GM04504 (cell line): ENCODE measurements at places on chromosomes 5 and 9.
A peak's percentile ranks its signal among the peaks of the same experiment; 100 is the strongest.

GRCh38 chr9:14314929-14315874 is 1.3 kb upstream of the NFIB start:
- DNase-seq = no peak

DNA sequence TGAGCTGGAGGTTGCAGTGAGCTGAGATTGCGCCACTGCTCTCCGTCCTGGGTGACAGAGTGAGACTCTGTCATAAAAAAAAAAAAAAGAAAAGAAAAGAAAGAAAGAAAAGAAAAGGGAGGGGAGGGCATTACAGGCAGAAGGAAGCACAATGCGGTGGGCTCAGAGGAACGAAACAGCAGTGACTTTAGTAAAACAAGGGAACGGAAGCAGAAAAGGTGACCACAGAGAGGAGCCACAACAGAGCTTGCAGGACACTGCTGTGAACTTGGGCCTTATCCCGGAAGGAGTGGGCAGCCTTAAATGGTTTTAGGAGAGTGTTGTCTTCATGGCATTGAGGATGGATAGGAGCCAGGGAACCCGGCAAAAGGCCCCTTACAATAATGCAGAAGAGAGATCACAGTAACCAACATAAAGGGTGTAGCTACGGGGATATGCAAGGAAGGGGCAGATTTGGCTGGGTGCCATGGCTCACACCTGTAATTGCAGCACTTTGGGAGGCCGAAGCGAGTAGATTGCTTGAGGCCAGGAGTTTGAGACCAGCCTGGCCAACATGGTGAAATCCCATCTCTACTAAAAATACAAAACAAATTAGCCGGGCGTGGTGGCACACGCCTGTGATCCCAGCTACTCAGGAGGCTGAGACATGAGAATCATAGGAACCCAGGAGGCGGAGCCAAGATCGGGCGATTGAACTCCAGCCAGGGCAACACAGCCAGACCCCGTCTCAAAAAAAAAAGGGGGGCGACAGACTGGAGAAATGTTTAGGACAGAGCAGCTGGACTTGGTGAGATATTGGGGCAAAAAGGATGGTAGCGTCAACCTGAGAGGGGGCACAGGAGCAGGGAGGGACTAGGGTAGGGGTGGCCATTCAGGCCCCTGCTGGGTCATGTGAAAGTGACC is 83.9 kb upstream of the ZBTB43 start:
- DNase-seq = no peak

DNA sequence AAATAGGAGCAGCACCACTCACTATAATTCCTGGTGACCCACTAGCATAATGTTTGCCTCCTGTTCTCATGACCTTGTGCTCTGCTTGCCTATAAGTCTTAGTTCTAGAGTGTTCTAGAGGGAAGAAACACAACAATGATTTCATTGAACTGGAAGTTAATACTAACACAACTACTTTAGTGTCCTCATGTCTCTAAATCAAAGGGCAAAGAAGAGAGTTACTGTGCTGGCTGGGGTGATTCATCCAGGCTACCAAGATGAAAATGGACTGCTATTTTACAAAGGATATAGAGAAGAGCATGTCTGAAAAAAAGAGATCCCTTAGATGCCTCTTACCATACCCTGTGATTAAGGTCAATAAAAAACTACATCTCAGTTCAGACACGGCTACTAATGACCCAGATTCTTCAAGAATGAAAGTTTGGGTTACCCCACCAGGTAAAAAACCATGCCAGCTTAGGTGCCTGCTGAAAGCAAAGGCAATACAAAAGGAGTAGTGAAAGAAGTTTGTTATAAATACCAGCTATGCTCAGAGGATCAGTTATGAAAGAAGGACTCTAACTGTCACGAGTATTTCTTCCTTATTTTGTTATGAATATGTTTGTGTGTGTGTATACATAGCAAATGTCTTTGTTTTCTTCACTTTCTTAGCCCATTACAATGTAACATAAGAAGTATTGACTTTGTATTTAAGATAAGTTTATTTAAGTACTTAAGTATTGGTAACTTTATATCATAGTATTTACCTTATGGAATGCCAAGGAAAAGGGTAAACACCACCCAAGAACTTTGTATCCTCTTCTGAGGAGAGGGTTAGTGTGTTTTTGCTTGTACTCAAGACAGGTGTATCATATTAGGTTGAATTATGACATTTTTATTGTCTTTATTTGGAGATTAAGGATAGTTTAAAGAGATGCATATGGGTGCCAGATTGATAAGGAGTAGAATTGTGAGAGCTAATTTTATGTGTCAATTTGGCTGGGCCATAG is 314.1 kb upstream of the PTGER4 start:
- no peak for DNase-seq

GRCh38 chr9:129202613-129203555 is 24.8 kb upstream of the IER5L start:
- DNase-seq = peak; percentile 55

DNA sequence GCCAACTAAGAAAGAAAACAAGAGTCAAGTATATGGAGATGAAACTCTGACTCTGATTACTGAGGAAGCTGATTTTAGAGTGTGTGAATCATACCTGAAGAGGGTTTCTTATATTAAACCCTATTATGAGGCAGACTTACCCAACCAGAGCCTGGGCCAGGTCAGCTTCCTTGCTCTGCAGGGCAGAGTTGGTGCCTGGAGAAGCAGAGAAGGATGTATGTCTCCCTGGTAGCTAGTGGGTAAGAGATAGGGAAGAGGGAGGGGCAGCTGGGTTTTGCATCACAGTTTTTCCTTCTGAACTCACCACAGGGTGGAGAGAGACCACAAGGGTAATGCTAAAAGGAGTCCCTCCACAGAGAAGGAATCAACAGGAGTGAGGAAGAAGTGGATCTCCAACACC is 104.1 kb downstream of the CMYA5 start:
- DNase-seq = no peak

GRCh38 chr5:75526070-75526469 is 14.4 kb downstream of the POLK start:
- no peak for DNase-seq

- DNase-seq = no peak
Observed at GRCh38 chr5:151476016-151476415, 28.6 kb downstream of the SLC36A1 start.

GRCh38 chr9:104589626-104590025 is 9.6 kb downstream of the OR13C5 start:
- no peak for DNase-seq

- no peak for DNase-seq
Observed at GRCh38 chr5:174145821-174146220, 100.3 kb downstream of the NSG2 start.

DNA sequence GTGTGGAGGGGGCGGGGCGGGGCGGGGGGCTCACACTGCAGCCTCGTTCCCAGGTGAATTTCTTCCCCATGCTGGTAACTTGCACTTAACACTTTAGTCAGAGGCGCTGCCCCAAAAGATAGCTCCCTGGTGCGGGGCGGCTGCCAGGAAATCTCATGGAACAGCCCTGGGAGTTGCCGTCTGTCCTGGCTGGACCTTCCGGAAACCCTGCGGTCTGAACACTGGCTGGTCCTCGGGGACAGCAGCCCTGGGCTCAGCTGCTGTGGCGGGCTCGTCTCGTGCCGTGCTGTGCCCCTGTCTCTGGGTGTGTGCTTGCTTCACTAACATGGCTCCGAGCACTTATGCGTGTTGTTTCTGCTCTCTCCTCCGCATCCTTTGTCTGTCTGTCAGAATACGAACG is 25.8 kb downstream of the PTGES2 start:
- DNase-seq = no peak

DNA sequence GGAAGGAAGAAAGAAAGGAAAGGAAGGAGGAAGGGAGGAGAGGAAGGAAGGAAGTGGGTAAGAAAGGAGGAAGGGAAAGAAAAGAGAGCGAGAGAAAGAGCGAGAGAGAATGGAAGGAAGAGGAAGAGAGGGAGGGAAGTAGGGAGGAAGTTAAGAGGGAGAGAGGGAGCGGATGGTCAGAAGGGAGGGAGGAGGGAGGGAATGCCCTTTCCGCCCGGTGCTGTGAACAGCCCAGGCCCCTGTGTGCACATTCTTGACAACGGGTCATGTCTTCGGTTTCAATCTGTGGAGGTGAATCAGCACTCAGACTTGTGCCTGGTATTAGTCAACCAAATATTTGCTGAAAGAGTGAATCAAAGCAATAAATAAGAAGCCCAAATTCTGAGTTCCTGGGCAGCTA is 39.2 kb downstream of the PRUNE2 start:
- DNase-seq = peak; percentile 66

DNA sequence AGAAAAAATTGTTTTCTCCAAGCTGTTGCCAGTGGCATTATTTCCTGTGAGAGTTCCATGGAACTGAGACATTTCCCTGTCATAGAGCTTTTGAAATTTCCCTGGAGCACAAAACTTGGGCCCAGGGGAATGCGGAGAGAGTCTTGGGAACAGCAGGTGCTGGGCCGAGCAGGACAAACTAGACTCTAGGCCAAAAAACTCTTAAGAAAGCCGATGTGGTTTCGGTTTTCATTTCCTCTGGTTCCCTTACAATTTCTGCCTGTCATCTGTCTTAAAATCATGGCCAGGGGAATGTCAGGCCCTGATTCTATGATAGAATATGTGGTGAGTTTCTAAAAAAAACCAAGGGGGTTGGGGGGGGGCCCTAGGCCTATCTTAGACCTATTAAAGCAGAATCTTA is 4.6 kb downstream of the SLC35A4 start:
- no peak for DNase-seq

DNA sequence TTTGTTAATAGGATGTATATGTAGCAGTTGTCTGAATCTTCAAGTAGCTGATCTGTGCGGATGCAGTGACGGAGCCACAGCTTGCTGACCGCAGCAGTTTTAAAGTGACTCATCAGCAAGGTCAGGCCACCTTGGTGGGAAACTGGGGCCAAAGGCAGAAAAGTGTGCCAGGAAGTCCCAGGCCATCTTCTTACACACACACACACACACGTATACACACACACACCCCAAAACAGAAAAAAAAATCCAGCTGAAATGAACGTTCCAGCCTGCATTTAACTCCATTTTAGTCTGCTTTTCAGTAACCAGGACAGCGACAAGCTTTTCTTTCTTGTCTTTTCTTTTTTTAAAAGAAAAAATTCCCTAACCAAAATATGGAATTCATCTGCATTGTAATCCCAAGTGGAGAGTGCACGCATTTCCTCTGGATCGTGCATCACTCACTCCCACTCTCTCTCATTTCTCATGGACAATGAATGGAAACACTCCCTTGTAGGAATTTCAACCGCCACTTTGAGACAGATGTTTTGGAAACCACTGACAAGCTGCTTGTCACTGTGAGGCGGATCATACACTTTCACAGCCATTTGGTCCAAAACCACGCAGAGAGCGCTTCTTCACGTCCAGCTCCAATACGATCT is 103.9 kb downstream of the LHFPL2 start:
- no peak for DNase-seq

DNA sequence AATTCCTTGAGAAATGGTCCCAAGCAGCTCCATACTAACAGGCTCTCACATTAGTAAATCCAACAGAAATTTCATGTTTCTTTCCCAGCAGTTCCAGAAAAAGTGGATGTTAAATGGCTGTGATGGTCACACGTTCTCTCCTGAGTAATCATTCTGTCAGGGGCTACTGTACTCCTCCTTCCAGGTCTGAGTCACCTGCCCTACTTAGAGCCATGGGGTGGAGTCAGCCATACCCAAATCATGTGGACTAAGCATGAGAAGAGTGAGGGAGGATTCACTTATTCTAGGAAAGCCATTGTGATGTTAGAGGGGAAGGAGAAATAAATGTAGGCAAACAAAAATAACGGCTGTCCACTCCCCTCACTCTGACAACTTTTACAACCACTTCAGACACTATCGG is 547.2 kb downstream of the CSNK1G3 start:
- no peak for DNase-seq

DNA sequence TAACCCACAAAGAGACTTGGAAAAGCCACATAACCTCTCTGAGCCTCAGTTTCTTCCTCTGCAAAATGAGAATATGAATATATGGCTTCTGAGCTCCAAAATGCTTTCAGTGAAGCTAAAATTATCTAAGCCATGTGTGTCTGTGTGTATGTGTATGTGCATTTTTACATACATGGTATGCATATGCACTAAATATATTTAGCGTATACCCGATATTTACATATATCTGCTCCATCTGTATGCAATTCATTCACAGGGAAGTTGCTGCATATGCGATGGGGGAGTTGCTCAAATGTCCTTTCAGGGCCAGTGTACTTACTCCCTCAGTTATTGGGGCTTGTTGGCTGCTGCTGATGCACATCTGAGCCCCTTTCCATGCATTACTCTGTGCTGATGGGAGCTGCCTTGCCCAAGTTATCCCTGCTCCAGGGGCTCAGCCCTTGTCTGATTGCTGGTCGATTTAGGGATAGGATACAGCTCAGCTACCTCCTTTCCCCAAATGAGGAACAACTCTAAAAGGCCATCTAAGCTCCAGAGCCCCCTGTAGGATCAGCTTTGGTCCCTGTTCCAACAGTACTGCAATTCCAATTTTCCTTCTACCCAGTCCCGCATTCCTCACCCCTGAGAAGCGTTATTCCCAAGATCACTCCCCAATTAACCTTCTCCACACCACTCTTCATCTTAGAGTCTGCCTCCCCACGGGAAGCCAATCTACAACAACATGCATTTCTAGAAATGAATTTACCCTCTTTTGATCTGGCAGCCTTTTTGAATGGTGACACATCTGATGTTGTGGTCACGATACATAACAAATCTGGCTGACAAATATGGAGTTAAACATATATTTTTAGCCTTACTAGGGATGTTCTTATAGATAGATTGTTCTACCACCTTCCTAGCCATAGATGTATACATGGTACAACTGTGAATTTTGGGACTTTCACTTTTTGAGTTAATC is 15.9 kb downstream of the RHOBTB3 start:
- no peak for DNase-seq

- no peak for DNase-seq
Observed at GRCh38 chr5:151072630-151073025, 8.2 kb downstream of the TNIP1 start.
